GM12892 (cell line): ENCODE measurements at places on chromosomes 6 and 20.

GRCh38 chr6:160173806-160174527, 52.4 kb downstream of the SLC22A1 start:
- no peak for DNase-seq

DNA sequence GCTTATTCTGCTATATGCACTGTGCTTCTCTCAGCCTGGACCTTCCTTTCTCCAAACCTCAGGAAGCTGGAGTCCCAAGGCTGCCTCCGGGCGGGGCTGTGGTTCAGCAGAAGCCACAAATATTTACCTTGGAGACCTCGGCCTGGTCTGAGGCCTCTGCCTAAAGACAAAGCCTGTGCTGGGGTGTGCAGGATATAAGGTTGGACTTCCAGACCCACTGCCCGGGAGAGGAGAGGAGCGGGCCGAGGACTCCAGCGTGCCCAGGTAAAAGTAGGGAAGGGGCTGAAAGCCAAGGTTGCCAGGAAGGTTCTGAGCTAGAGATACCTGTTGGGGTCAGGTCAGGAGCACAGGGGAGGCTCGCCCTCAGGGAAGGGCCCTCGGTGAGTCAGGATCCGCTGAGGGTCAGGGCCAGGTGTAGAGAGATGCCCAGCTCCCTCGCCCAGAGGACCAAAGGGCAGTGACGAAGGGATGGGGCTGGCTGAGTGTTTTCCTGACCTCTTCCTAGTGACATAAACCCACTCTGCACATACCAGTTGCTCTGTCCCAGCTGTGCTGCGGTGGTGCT, at the start of gene BPIFB1:
TSS of gene BPIFB1 (plus strand) at position 224 of the 565 bp plus-strand sequence. CDS start 2,860 bp downstream, outside the sequence.
- no peak for DNase-seq

- no peak for DNase-seq
Observed at GRCh38 chr6:123804787-123805540, 1.3 kb downstream of the NKAIN2 start.

- DNase-seq: no peak
Observed at GRCh38 chr6:143555071-143555492, 43.6 kb upstream of the FUCA2 start.

- DNase-seq: no peak
Observed at GRCh38 chr6:71139249-71139648, 149.4 kb upstream of the OGFRL1 start.
